Aorta (tissue), 5 donors: ENCODE measurements at places on chromosomes 11 and 22. TPM values are rescaled to one million over a fixed set of nuclear protein-coding genes. Genes with fewer than 3 reads are reported as not detected.

DNA sequence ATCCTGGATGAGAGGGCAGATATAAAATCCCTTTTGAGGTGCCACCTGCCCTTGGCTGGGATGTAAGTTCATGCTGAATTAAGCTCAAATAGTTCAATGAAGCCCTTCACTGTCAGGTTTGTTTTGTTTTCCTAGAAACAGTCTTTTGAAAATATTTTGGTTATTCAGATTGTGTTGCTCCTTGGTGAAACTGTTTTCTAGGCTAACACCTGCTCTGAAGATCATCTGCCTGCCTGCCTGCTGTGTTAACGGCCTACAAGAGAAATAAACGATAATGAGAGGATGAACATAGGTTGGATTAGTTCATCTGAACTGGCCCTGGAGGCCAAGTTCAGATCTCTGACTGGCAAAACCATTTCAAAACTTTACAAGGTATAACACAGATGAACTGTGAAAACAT, 67.4 kb downstream of the ZBTB44 start:
- no peak for DNase-seq

- no peak for DNase-seq
These were observed 17.4 kb downstream of the SMCO4 start for GRCh38 chr11:93525601-93526345.

- DNase-seq = no peak
These were observed 5.1 kb downstream of the KRTAP5-7 start for GRCh38 chr11:71532036-71532610.

The OR52N5 gene
- not detected for total RNA-seq
